ENCODE measurements at places on chromosomes 7 and 10. TPM values are rescaled to one million over a fixed set of nuclear protein-coding genes. Genes with fewer than 3 reads are reported as not detected.

DNA sequence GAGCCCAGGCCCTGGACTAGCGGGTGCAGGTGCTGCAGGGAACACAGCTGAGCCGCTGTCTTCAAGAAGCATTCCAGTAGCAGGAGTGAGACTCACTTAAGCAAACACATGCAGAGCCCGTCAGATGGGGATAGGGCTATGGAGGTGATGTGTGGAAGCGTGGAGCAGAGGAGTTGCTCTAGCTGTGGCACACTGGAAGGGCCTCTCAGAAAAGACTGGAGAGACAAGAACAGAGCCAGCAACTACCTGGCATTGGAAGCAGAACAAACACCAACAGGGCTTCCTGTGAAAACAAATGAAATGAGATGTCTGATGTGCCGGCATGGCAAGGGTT lies 37.8 kb upstream of the GALNTL5 start:
- H3K27ac ChIP-seq, result no peak overlapping the region
- no peak for DNase-seq
- H3K27me3 ChIP-seq, result no peaks in the 10 kb centered on the region

GRCh38 chr7:117259615-117260014 lies 63.2 kb downstream of the WNT2 start:
- H3K27me3 ChIP-seq, result no peaks in the 10 kb centered on the region

DNA sequence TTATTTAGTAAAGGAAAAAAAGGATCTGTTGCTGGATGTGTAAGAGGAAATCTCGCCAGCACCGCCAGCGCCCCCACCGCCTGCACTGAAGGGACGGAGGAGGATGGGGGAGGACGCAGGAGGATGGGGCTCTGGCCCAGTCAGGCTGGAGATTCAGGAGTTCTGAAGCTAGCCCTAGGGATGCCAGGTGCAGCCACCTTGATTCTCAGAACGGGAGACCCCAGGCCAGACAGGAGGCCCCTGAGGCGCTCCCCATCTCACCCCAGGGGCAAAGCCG lies 1.3 kb downstream of the CAMK2B start:
- H3K27me3 ChIP-seq, result peaks cover 6% of the 10 kb centered on the region
- no peak overlapping the region for H3K4me3 ChIP-seq
- H3K4me1 ChIP-seq, result no peaks in the 10 kb centered on the region

Gene GBX1
- total RNA-seq, result not detected

DNA sequence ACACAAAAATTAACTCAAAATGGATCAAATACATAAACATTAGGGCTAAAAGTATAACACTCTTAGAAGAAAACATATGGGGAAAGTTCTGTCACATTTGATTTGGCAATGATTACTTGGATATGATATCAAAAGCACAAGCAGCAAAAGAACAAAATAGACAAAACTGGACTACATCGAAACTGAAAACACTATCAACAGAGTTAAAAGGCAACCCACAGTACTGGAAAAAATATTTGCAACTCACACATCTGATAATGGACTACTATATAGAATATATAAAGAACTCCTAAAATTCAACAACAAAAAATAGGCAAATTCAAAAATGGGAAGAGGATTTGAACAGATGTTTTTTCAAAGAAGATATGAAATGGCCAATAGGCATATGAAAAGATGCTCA lies 51.0 kb downstream of the COA1 start:
- no peaks in the 10 kb centered on the region for H3K27me3 ChIP-seq
- peaks cover 56% of the 10 kb centered on the region for H3K4me1 ChIP-seq
- no peaks in the 10 kb centered on the region for H3K36me3 ChIP-seq
- H3K27ac ChIP-seq, result no peak overlapping the region
- DNase-seq, result no peak

GRCh38 chr7:147182874-147183273 lies 1066.3 kb downstream of the CNTNAP2 start:
- no peak overlapping the region for H3K27ac ChIP-seq
- DNase-seq, result no peak
- no peaks in the 10 kb centered on the region for H3K4me1 ChIP-seq
- H3K36me3 ChIP-seq, result no peaks in the 10 kb centered on the region

DNA sequence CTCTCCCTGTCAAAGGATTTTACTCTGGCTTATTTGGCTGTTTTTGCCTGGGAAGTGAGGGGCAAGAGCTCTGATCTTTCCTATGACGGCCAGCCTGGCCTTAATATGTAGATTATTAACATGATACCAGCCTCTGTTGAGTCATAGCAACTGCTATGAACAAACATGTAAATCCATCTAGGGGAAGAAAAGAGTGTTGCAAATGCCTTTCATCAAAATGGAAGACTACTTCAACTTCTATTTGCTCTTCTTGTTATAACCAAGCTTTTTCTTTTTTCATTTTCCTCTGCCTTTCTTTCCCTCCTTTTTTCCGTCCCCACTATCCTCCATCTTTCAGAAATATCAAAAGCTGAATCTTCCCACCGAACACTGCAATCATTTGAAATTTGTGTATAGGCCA lies 46.6 kb downstream of the BTRC start:
- H3K36me3 ChIP-seq, result no peaks in the 10 kb centered on the region
- DNase-seq, result no peak
- H3K4me1 ChIP-seq, result peaks cover 14% of the 10 kb centered on the region
- H3K27ac ChIP-seq, result no peak overlapping the region
- no peak overlapping the region for H3K4me3 ChIP-seq

DNA sequence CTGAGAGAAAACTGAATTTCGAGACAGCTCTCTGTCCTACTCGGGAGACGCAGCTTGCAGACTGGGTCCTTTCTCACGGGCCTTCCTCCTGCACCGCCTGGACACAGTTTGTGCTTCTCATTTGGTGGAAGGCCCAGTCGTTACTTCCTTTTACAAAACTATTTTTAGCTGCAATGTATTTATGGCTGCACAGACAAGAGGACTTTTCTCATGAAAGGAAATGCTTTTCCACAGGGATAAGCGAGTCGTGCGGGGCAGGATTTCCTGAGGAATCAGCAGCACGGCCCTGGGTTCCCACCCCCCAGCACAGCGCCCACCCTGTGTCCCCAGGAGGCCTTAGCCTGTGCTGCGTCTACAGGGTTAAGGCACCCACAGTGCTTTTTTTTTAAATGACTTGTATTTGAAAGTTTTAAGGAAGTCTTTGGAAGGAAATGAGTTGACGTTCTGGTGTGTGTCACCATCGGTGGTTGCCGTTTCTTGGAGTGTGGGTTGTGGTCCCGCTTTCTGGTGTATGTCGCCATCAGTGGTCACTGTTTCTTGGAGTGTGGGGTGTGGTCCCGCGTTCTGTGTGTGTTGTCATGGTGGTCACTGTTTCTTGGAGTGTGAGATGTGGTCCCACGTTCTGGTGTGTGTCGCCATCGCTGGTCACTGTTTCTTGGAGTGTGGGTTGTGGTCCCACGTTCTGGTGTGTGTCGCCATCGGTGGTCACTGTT lies 50.9 kb downstream of the INPP5A start:
- no peaks in the 10 kb centered on the region for H3K36me3 ChIP-seq
- no peak for DNase-seq
- H3K27me3 ChIP-seq, result no peaks in the 10 kb centered on the region
- no peak overlapping the region for H3K27ac ChIP-seq
- peaks cover 19% of the 10 kb centered on the region for H3K4me1 ChIP-seq

GRCh38 chr10:129958629-129959543 lies 5.2 kb downstream of the EBF3 start:
- H3K4me3 ChIP-seq, result no peak overlapping the region
- H3K4me1 ChIP-seq, result peaks cover 13% of the 10 kb centered on the region
- no peak for DNase-seq
- H3K27ac ChIP-seq, result no peak overlapping the region

Gene LIPK
- total RNA-seq, result not detected

DNA sequence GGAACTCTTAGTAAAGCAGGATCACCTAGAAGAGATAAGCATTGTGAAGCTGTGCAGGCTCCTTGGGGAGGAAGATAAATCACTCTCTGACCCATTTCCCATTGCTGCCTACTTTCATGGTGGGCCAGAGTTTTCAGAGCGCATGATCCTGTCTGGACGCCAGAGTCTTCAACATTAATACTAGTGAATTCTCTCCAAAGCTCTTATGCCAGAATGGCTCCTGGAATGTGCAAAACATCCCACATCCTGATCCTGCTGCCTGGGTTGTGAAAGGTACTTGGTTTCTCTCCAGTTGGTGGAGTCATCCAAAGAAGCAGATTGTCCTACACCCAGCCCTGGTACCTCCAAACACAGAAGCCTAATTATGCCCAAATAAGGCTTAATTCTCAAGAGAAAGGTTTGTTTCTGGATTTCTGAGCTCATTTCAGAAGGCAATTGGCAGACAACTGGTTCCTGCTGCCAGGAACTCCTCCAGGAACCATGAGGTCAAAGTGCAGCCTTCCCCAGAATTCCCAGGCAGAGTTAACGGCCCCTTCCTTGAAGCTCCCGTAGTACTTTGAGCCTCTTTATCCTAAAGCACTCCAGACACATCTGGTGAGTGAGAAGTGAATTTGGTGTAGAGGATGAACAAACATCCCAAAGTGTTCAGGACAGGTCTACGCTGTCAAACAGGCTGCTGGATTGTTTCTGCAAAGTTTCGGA lies 495.2 kb downstream of the PLXNA4 start:
- no peaks in the 10 kb centered on the region for H3K4me1 ChIP-seq
- DNase-seq, result no peak
- H3K4me3 ChIP-seq, result no peak overlapping the region
- no peak overlapping the region for H3K27ac ChIP-seq

Gene ICA1
- total RNA-seq, result 1.2 TPM

GRCh38 chr10:75640381-75640780 lies 209.0 kb downstream of the LRMDA start:
- no peaks in the 10 kb centered on the region for H3K27me3 ChIP-seq
- no peaks in the 10 kb centered on the region for H3K36me3 ChIP-seq
- no peaks in the 10 kb centered on the region for H3K4me1 ChIP-seq
- no peak overlapping the region for H3K4me3 ChIP-seq
- DNase-seq, result no peak

Gene DDX56
- total RNA-seq, result 109 TPM

Gene OR2A5
- total RNA-seq, result not detected

Gene PIP
- total RNA-seq, result not detected

Gene PRLHR
- total RNA-seq, result not detected

Gene HMX3
- not detected for total RNA-seq

GRCh38 chr7:38673795-38674194 lies 42.6 kb upstream of the AMPH start:
- DNase-seq, result no peak
- no peak overlapping the region for H3K27ac ChIP-seq
- no peaks in the 10 kb centered on the region for H3K27me3 ChIP-seq

DNA sequence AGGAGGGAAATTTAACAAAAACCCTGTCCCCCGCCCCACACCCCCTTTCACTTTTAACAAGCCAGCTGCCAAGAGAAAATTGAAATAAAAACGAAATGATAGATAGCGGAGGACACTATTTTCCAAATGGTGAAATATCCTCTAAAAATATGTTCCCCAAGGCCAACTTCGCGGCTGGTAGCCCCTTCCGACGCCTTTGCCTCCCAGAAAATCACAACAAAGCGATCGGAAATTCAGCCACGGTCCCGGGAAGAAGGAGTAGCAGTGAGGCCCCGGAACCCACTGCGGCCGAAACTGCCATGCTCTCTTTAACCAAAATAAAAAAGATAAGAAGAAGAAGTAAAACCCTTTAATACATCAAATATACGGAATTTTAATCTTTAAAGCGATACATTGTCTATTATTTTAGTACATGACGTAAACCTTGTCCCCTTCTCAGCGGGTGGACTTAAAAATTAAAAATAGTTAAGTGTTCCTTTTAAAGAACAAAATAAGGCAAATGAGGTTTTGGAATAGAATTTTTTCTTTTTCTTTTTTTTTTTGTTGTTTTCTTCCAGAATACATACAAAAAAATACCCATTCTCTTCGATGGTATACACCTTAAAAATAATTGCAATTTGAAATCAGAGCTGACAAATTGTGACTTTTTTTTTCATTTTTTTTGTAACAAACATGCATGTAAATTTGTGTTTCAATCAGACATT lies 3.9 kb downstream of the ZNF503 start:
- no peak overlapping the region for H3K27ac ChIP-seq
- peaks cover 18% of the 10 kb centered on the region for H3K4me1 ChIP-seq
- no peaks in the 10 kb centered on the region for H3K36me3 ChIP-seq
- DNase-seq, result no peak

DNA sequence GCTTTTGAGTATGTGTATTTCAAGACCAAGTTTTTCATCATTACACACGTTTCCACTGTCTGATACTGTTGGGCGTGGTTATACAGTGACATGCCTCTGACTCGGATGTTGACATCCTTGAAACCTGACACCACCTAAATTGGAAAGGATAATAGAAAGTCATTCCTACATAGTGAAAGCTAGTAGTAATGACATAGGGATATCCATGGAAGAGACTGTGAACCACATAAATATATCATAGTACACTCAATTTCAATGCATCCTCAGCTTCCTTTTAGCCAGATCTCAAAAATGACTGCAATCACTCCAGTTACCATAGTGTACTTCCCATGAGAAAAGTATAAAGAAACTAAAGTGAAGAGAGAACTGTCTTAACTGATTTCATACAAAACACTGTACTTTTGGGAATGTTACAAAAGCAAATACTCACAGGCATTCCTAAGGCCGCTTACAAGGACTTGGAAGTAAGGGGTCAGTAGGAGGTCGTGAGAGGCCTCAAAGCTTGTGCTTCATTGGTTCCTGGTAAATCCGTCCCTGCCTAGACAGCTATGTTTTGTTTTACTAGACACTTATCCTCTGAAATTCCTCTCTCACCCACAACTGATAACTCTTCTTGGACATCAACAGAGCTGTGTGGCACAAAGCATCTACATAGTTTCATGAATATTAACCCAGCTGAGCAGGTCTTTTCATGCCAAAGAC lies 71.8 kb upstream of the VWDE start:
- no peaks in the 10 kb centered on the region for H3K4me1 ChIP-seq
- H3K36me3 ChIP-seq, result no peaks in the 10 kb centered on the region
- H3K27ac ChIP-seq, result no peak overlapping the region
- H3K4me3 ChIP-seq, result no peak overlapping the region
- H3K27me3 ChIP-seq, result no peaks in the 10 kb centered on the region

Gene CD36
- 4.3 TPM for total RNA-seq

Gene SPDYE6
- total RNA-seq, result not detected

Gene LIPN
- not detected for total RNA-seq

Gene SPDYE16
- 0.73 TPM for total RNA-seq

DNA sequence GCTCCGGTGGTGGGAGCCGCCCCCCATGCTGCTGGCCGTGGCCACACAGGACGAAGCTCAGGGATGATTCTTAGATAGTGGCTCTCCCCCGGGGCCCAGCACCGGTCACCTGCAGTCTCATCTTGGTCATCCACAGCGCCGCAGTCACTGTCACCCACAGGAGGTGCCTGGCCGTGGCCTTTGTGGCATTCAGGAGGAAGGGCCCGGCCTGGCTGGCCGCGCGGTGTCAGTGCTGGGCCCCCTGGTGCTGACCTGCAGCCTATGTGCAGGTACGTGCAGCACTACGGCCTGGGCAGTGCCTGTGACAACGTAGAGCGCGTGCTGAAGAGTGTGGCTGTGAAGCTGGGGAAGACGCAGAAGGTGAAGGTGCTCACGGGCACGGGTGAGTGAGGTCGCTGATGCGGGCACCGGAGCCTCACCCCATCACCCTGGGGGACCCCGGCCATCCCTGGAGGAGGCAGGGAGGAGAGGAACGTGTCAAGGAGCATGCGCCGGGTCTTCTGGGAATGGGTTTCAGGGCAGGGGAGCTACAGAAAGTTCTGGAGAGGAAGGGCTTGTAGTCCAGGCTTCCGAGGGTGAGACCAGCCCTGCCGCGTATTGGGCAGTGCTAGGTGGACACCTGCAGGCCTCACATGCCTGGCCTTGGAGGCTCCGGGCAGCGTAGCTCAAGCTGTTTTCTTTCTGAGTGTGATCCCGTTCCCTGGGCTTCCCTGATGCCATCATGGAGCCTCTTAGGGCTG lies 5.0 kb downstream of the SPRN start:
- H3K27ac ChIP-seq, result no peak overlapping the region
- peaks cover 7% of the 10 kb centered on the region for H3K36me3 ChIP-seq
- DNase-seq, result no peak
